ENCODE measurements at places on chromosomes 7 and 10.

DNA sequence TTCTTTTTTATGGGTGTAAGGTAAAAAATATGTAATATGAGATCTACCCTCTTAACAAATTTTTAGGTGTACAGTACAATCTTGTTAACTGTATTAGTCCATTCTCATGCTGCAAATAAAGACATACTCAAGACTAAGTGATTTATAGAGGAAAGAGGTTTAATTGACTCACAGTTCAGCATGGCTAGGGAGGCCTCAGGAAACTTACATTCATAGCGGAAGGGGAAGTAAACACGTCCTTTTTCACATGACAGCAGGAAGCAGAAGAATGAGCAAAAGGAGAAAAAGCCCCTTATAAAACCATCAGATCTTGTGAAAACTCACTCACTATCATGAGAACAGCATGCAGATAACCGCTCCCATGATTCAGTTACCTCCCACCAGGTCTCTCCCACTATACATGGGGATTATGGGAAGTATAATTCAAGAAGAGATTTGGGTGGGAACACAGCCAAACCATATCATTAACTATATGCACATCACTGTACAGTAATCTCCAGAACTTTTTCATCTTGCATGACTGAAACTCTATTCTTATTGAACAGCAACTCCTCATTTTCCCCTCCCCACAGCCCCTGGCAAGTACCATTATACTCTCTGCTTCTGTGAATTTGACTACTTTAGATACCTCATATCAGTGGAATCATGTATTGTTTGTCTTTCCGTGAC lies 127.4 kb downstream of the WNT2 start:
- no peak for DNase-seq

DNA sequence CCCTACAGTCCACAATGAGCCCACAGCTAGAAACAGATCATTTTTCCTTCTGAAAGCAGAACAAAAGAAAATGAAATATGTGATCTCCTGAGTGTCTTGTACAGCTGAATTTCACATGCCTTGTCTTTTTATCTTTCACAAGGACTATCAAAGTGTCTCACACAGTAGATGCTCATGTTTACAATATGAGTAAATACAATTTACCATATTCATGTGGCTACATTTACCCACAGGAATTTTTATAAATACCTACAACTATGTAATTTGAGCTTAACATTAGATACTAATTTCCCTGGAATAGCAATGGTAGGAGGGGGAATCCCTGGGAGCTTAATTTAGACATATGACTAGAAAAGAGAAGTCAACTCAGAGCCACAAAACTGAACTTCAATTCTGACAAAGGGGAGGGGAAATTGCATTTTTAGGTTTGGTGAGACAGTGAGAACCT lies 186.2 kb downstream of the MACC1 start:
- peak; percentile 34 for DNase-seq

DNA sequence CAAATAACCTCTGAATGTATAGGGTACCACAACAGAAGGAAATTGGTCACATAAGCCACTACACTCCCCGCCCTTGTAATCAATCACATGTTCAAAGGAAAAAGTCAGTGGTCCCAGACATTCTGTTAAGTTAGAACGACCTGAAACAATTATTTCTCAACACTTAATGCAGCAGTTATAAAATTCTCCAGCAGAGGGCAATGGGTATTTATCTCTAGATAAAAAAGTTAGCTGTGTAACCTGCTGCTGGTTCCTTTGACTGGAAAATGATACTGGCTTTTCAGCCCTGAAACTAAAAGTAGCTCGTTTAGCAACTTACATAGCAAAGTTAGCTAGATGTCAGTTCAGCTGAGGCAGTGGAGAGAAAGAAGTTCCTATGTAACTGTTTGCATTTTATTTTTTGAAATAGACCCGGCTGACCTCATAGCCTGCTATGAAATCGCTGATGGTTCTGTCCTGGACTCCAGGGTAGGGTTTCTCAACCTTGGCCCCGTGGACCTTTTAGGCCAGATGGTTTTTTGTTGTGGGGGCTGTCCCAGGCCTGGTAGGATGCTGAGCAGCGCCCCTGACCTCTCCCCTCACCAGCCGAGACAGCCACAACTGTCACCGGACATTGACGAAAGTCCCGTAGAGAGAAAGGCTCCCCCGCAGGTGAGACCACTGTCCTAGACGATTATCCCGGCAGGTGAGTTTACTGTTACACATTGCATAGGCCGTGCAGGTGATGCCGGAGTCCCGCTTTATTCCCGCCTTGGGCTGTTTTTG lies 40.2 kb upstream of the PROSER2 start:
- DNase-seq, result peak; percentile 62

- no peak for DNase-seq
Observed at GRCh38 chr10:123569436-123570035, 96.6 kb upstream of the GPR26 start.

DNA sequence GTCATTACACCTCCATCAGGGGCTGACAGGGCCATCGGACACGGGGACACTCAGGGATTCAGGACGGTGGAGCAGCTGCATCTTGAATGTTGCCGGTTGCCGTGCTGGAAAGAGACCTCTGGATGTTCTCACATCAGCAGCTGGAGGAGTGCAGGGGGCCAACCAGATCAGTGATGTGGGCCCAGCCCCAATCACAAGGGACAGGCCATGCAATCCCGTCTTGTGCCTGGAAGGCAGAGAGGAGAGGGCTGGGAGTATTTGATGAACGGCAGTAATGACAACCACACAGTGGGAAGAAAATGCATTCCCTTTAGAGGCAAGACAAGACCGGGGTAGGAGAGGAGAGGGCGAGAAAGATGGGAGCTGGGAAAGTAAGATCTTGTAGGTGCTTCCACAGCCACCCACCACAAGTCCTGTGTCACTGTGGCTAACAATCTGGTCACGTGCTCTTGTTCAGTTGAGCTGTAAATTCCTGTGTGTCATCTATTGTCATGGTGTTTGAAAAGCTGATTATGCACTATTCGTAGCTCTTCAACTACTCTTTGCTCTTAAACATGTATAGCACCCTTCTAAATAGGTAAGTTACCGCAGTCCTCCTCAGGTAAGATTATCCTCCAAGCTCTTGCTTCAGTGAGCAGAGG lies 85.9 kb upstream of the LEP start:
- DNase-seq, result peak; percentile 14

DNA sequence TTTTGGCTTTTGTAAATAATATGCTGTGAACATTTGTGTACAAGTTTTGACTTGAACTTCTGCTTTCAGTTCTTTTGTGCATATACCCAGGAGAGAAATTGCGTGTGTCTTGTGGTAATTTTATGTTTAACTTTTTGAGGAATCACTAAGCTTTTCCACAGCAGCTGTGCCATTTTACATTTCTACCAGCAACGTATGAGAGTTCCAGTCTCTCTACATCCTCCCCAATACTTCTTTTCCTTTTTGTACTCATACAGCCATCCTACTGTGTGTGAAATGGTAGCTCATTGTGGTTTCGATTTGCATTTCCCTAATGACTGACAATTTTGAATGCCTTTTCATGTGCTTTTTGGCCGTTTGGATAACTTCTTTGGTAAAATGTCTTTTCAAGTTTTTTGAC lies 66.3 kb upstream of the INHBA start:
- no peak for DNase-seq

DNA sequence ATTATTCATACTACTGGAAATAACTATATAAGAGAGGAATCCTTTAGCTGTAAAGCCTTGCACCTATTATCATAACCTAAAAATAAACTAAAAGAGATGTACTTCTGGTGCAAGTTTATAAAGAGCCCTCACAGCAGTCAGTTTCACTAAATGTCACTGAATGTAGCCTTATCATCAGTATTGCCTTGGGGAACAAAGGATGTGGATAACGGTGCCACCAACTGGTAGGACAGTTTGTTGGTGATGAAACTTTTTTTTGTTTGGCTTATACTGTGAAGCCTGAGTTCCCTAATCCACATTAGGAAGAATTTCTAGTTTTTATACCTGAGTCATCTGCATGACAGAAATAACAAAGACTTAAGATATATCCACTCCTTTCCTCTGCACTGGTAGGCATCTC lies 117.9 kb upstream of the COL1A2 start:
- peak; percentile 68 for DNase-seq

DNA sequence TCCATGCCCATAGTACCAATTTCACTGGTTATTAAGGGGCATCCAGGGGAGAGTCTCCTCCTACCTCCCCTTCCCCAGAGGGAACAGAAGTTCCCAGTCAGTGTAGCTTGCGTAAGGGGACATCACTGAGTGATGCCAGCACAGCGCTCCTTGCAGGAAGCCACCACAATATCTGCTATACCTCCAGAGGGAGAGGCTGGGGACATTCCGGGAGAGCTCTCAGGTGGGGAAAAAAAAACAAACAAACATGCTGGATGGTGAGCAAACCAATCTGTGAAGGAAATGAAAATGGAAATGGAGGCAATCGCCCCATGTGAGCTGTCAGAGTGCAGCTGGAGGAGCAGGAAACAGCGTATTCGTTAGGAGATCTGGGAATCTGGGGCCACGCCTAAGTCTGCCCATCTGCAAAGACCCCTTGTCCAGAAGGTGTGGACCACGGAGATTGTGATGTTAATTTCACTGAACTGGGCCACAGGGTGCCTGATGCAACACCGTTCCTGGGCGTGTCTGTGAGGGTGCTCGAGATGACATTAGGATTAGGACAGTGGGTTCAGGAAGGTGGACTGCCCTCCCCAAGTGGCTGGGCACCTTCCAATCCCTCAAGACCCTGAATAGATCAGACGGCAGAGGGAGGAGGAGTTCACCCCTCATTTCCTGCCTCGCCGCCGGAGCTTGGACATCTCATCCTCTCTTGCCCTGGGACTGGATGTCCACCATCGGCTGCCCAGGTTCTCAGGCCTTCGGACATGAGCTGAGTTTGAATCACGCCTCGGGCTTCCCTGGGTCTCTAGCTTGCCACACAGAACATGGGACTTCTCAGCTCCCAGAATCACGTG lies 30.5 kb downstream of the GNA12 start:
- no peak for DNase-seq

- DNase-seq, result peak; percentile 70
Observed at GRCh38 chr7:132836746-132837145, 245.1 kb downstream of the CHCHD3 start.

GRCh38 chr7:141706239-141707064 lies 1.7 kb upstream of the WEE2 start:
- DNase-seq, result no peak

- peak; percentile 41 for DNase-seq
Observed at GRCh38 chr7:112212571-112212970, 6.1 kb downstream of the ZNF277 start.

DNA sequence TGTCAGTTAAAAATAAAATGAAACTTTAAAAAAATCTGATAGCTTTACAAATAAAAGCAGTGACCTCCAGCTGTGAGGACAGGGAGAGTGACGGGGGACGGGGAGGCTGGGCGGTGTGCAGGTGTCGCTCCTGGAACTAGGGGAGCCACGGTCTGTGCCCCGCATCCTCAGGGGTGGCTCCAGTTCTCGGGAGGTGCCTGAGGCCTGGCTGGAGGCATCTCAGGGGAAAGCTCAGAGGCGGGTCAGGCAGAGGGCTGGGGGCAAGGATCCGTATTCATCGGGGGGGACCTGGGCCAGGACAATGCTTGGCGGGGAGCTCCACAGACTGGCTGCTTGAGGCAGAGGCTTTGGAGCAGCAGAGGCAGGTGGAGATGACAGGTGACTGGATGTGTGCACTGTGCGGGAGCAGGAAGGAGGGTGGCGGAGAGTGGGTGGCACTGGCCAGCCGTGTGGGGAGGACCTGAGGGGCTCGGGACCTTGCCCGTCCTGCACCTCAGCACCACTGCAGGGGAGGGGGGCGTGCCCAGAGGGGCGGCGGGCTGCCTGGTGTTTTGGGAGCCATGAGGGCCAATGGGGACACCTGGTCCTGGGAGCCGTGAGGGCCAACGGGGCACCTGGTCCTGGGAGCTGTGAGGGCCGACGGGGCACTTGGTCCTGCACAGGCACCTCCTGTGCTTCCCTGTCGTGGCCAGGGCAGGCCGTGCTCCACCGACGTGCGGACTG lies 13.2 kb downstream of the PWWP2B start:
- no peak for DNase-seq

DNA sequence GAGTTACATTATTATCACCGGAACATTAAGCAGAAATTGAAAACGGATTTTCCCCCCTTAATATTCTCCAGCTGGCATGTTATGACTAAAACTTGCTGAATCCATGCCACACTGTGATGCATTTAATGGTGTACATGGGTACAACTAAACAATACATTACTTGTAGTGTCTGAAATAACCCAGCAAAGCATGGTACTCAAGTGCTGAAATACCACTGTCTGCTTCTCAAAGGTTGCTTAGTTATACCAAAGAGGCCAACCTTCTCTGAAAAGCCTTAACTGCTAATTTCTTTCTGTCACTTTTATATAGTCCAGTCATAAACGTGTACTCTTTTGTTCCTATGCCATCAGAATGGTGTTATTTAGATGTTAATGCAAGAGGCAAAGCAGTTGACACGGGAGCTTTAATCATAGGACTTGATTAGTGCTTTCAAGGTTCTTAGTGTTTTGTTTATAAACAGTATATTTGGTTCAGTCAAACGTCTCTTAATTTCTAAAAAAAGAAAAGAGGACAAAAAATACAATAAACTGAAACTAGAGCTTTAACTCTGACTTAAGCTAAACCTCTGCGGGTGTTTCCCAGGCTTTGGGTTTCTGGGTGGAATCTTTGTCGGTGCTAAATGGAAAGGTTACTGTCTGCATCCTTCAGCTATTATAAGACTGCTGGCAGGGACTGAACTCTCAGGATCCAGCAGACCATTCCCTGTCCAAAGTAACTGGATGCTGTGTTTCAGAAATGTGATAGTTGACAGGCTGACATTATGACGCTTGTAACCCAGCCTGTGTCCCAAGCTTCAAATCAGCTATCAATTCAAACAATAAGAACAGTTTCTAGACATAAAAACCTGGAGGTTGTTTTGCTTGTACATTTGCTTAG lies 202.6 kb downstream of the PPP1R3A start:
- DNase-seq, result no peak

GRCh38 chr7:143248761-143249354 lies 14.4 kb upstream of the GSTK1 start:
- DNase-seq, result peak; percentile 32

DNA sequence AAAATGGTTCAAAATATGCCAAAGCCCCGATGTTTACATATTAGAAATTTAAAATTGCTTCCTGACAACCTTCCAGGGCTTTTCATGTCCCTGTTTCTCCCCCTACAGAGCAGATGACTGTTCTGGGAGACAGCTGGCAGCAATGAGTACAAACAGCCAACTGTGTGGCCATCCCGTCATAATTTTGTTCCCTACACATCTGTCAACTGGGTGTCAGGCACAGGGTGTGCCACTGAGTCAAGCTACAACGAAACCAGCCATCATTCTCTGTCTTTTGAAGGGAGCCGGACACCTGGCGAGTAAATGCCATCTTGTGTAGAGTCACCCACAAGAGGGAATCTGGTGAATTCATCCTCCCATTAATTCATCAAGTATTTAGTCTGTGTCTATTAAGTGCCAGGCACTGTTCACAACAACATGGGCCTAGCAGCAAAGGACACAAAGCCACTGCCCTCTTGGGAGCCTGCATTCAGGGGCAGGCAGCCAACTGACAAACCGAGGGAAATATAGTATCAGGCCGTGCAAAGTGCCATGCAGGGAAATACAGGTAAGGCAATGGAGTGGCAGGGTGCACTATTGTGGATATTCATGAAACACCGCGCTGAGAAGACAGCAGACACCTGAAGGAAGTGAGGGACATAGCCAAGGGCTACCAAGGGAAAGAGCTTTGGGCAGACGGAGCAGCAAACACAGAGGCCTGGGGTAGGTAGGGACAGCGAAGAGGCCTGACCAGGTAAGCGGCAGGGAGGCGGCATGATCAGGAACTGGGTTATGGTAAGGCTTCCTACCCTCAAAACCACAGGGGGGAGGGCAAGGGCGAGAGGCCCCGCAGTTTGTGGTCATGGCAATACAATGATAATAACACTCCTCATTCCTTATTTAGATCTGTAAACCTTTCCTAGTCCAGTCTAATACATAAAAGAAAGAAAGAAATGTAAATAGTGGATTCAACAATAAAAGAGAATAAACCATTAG lies 213.6 kb downstream of the FAM107B start:
- no peak for DNase-seq
